Activated T-helper 1 cell treated with anti-CD3 and anti-CD28 coated beads, Interleukin-2, amount 50 U/mL, for 16 hours (primary cell): ENCODE measurements at places on chromosomes 6 and 20.

DNA sequence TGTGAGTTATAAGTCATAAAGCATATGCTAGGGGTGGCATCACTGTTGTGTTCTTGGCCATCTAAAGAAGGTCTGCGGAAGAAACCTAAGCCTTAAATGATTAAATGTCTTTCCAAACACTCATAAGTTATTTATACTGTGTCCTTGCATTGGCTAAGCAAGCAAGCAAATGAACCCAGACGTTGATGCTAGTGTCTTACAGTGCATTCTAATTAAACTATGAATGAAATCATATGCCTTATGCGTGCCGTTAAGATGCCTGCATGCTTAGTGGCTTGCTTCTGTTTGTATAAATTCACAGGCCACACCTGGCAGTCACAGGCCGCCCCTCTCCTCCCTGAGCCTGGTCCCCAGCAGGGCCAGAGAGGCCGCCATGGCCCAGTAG is 49.9 kb downstream of the RIN2 start:
- no peak for DNase-seq

DNA sequence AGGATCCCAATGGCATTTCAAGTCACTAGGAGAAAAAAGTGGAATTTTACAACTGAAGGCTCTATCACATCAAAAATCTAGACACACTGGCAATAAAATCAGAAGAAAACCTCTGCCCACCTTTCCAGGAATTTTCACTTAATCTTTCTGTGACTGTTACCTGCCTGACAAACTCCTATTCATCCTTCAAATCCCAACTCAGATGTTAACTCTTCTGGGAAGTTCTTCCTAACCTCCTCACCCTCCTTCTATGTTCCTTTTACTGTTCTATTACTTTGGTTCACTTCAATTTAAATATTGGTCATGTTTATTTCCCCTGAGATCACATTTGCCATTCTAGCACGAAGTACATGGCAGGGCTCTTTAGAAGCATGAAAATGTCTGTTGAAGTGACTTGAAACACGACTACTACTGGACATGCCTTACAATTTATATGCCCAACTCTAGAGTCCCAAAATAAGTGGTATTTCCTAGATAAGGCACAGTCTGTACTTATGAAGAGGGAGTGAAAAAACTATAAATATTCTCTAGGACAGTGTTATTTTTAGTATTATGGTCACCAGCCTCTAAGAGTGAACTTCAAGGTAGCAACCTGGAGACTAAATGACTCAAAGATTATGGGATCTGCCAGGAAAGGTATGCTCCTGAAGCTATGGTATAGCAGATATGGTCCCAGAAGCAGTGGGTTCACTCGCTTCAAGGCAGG is 17.1 kb downstream of the CHD6 start:
- DNase-seq: no peak

GRCh38 chr6:125637207-125637606 is 112.2 kb upstream of the HEY2 start:
- no peak for DNase-seq

DNA sequence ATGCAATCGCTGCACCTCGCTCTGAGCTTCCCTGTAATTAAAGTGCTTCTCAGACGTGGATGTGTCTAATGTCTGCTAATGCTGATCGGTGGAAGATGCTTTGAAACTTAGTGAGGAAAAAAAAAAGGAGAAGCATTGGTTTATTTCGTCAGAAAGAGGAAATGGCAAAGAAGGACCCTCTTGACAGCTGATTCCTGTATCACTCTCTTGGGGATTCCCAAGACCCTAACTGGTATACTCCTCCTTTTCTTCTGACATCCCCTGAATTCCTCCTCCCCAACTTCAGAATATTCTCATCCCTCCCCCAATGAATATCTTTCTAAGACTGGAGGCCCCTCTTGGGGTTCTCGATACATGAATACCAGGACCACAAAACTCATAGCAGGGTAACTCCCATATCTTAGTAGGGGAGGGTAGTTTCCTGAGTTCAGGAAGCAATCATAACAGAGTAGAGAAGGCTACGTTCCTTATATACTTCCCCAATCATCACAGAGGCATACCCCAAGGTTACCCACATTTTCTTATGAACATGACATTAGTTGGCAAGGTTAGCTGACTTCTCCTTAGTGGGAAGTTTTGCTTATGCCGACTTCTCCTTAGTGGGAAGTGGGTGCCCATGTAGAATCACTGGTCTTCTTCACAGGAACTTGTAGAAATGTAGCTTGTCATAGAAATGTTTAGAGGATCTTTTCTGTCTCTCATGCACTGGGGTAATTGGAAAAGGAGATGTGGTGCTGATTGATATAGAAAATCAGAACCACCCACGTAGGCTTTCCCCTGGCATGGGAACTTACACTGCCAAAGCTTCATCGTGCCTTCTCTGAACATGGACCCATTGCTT is 63.8 kb upstream of the ATXN1 start:
- no peak for DNase-seq

DNA sequence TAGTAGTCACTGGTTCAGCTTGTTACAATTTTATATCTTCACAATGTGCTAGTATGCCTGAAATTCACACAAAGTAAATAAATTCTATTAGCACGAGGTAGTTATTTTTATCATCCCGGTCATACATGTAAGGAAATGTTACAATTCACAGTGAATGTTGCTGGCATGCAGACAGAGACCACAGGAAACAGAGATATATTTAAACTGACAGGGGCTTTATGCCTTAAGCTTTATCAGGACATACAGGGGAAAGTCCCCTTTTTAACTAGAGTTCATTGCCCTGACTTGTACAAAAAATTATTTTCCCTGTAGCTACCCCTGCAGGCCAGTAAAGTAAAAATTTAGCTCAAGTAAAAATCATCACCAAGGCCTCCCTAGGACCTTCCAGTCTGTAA is 712.0 kb upstream of the NRSN1 start:
- no peak for DNase-seq

GRCh38 chr6:161366301-161366923 is 92.6 kb upstream of the AGPAT4 start:
- DNase-seq: no peak

DNA sequence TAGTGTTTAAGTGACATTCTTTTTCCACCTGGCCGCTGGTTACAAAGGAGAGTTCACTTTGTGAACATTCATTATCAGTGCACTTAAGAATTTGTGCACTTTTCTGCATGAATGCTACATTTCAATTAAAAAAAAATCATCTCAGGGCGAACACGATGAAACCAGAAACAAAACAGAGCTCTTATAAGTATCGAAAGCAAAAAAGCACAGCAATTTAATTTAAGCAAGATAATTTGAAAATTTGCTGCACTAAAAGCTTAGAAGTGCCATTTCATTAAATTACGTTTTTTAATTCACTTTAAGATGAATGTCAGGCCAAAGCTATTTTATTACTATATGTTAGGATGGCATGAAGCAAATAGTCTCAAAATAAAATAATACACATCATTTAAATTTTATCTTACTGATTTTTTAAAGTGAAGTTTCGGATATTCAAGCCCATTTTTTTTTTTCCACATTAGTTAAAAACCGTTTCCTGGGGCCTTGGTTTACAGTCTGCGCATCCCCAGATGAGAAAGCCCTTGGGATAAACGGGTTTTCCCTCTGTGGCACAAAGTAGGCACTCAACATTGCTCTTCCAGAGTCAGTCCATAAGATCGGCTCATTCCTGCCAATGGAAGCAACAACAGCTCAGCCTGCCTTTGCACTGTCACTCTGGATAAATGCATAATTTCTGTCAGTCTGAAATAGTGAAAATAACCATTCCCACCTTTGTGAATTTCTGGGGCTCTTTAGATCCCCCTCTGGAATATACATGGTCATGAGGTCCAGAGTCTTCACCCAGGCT is 80.1 kb downstream of the FYN start:
- no peak for DNase-seq

DNA sequence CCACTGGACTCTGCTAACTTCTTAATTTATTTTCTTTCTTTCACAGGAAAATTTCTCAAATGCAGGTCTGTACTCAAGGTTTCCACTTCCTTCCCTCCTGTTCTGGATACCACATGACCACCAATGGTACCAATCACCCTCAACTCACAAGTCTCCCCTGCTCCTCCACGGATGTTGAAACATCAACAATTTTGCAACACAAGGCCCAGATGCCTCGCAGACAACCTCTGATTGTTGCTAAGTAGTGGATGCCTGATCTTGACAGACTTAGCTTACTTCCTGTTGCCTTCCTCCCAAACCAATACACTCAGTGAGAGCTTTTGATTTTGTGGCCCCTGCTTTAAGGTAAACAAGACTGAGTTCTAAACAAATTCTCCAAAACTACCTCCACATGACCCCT is 146.6 kb downstream of the FRK start:
- DNase-seq: no peak

DNA sequence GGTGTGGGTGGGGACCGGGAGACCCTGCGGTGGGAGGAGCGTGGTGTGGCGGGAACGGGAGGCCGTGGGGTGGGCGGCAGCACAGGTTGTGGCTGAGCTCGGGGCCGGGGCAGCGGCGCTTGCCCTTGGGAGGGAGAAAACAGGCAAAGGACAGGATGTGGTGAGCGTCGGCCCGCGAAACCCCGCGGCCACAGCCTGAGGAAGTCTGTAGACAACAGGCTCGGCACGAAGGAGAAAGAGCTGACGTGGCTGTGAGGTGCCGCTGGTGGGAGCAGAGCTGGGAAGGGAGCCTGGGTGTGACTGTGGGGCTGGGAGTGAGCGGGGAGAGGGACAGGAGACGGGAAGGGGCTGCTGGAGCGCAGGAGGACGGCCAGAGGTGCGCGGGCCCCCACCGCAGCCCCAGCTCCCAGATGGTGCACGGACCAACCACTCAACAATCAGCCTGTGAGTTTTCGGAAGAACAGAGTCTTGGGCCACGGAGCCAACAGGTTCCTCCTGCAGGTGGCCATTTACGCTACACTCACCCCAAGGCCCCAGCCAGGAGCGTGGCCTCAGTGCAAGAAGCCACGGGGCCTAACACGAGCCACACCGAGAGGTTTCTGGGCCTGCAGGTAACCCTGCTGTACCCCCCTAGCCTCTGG is 202.8 kb downstream of the DLL1 start:
- peak; percentile 43 for DNase-seq

GRCh38 chr6:131574133-131574532 is 1.1 kb downstream of the ARG1 start:
- no peak for DNase-seq

DNA sequence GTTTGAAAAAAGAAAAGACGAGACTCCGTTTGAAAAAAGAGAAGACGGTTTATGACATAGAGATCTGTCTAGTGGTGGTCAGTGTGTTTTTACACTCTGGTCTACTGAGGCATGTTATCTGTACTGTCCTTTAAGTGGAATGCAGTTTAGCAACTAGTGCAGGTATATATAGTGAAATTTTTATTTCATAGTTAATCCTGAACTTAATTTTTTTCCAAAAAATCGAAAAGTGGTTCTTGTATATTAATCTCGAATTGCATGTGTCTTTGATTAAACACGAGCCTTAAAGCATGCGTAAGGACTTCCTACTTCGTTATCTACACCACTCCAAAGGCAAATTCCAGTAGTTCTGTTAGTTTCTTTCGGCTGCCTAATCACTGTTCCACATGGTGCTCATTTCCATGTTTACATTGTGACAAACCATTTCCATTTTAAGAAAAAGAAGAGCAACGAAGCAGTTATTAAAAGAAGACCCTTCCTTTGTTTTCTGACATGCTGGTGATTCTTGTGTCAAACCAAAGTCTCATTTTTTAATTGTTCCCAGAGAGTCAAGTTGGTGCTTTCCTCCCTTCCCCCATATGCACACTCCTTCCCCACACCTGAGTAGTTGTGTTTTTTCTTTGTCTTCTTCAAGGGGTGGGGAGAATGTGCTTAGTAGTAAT is 2.3 kb downstream of the SNX9 start:
- DNase-seq: no peak

DNA sequence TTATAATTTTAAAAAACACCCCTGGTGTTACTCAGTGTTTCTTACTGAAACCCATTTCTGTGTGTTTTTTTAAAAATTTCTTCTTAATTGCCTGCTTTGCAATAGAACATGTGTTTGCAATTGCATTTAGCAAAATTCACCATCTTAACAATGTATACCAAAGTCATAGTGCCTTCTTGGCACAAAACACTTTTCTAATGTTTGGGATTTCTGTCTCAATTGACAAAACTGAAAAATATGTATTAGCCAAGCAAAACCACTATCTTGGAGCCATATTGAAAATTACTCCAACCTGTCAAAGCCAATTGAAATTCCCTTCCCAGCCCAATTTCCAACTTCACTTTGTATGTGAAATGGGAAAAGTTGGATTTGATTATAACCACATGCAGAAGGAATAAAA is 88.4 kb upstream of the RSPO3 start:
- no peak for DNase-seq

DNA sequence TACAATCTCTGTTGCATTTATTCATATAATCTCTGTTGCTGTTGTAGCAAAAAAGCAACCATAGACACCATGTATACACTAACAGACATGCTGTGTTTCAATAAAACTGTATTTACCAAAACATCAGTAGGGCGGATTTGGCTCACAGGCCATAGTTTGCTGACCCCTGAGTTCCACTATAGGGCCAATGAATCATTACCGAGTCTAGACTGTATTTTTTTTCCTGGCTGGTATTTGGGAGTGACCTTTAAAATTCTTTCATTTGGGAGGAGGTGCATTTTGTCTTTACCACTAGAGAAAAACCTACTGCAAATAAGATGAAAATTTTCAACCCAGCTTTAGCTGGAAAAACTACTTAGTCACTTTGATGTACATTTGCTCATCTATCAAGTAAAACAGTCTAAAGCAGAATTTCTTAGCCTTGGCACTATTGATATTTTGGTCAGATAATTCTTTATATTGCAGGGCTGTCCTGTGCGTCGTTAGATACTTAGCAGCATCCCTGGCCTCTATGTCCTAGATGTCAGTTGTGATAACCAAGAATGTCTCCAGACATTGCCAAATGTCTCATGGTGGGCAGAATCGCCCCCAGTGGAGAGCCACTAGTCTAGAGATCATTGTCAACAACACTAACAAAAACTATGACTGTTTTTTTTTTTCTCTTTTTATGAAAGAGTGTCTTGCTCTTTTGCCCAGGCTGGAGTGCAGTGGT is 39.5 kb downstream of the DCBLD1 start:
- no peak for DNase-seq

DNA sequence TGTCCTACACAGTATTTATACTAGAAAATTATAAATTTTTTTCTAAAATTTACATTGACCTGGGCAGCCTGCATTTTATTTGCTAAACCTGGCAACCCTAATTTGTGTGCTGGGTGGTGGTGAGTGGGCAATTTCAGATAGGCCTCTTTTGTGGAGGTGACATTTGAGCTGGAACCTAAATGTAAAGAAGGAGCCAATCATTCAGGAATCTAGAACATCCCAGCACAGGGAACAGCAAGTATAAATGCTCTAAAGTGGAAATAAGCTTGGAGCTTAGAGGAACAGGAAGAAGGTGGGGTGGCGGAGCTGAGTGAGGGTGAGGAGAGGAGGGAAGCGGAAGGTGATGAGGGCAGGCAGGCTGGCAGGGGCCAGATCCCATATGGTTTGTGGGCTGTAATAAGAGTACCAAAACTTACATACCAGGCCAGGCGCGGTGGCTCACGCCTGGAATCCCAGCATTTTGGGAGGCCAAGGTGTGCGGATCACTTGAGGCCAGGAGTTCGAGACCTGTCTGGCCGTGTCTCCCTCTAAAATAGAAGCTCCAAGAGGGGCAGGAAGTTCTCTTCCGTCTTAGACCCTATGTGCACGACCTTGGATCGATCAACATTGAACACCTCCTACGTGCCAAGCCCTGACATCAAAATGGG is 549 bp upstream of the CSE1L start:
- no peak for DNase-seq
